ENCODE measurements at places on chromosomes 3 and 15.

- no peak for DNase-seq
These were observed 23.0 kb downstream of the NR2F2 start for GRCh38 chr15:96353416-96353929.

GRCh38 chr15:89057506-89058133, 30.6 kb upstream of the ABHD2 start:
- DNase-seq = peak; percentile 68

GRCh38 chr15:80492409-80492808, 88.2 kb downstream of the ARNT2 start:
- DNase-seq = no peak

- no peak for DNase-seq
These were observed 14.5 kb upstream of the TM4SF1 start for GRCh38 chr3:149391960-149392359.

GRCh38 chr15:64112073-64112772, 16.4 kb downstream of the SNX1 start:
- no peak for DNase-seq

- DNase-seq = no peak
These were observed 43.5 kb upstream of the RNU6-1 start for GRCh38 chr15:67883234-67883773.

DNA sequence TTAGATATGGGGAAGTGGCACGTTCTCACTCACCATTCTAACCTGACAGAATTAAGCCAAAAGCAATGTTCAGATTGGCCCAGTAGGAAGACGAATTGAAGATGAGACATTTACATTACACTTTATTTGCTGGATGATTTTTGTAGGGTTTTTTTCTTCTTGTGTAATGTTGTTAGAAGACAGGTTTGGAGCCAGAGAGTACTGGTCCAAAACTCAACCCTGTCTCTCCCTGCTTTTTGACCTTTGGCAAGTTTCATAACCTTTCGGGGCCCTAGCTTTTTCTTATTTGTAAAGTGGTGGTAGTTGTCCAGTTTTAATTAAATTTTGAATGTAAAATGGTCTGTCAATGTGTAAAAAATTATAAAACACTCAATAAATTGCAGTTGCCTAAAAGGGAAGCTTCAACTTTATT, 29.5 kb downstream of the PDE8A start:
- DNase-seq = no peak

DNA sequence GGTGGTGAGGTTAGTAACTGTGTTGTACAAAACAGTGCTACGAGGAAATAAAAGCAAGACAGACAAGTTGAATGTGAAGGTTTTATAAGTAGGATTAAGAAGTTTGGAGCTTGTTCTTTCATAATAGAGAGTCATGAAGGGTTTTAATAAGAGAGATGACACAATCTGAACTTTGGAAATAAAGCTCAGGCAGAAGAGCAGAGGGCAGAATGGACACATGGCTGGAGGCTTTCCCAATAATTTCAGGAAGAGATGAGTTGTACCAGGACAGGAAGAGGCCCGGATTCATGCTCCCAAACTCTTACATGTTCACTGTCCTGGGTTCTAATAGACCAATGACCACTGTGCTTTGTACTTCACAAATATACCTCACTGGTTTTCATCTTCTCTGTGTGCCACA, 194.8 kb downstream of the SLC9A9 start:
- DNase-seq = no peak

- DNase-seq = no peak
These were observed 13.4 kb downstream of the DHX36 start for GRCh38 chr3:154310840-154311239.

GRCh38 chr15:76163457-76164295, 103.9 kb downstream of the TMEM266 start:
- no peak for DNase-seq

- DNase-seq = no peak
These were observed 339.9 kb upstream of the BCHE start for GRCh38 chr3:166177130-166177529.

- DNase-seq = no peak
These were observed 2.5 kb upstream of the EFCC1 start for GRCh38 chr3:128998561-128998960.

GRCh38 chr3:30649572-30650318, 43.3 kb downstream of the TGFBR2 start:
- DNase-seq = no peak

Measured in activated naive CD4-positive, alpha-beta T cell (primary cell).